ENCODE measurements at places on chromosomes 1 and 21. TPM values are rescaled to one million over a fixed set of nuclear protein-coding genes. Genes with fewer than 3 reads are reported as not detected.

GRCh38 chr21:37764691-37765090 lies 151.6 kb downstream of the KCNJ6 start:
- DNase-seq: no peak

GRCh38 chr1:44019466-44019948 lies 11.8 kb downstream of the SLC6A9 start:
- DNase-seq: no peak

Gene GCSAML
- not detected for total RNA-seq

- DNase-seq: no peak
Observed at GRCh38 chr1:212487286-212487685, 54.6 kb downstream of the NENF start.

Gene NBPF10
- total RNA-seq: 0.89 TPM

Gene SPATA1
- total RNA-seq: 1.5 TPM

GRCh38 chr1:53869454-53870117 lies 20.0 kb downstream of the YIPF1 start:
- DNase-seq: no peak

- DNase-seq: peak; percentile 57
Observed at GRCh38 chr21:46100426-46100825, 2.5 kb downstream of the COL6A2 start.

Gene YBEY
- 11.0 TPM for total RNA-seq

DNA sequence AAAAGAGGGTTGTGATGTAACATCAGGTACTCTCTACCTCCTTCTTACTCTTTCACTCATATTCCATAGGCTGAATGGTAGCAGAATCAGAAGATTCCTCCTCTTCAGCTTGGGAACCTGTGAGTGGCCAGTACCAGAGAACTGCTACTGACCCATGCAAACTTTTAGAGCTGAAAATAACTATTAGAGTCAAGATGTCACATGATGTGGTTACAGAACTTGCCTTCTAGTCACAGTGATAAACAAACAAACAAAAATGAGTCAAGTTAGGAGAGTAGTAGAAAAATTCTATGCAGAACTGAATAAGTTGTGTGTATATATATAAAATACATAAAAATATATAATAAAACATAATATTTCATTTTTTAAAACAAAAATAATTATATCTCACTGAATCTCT lies 47.6 kb upstream of the RGS1 start:
- DNase-seq: no peak

DNA sequence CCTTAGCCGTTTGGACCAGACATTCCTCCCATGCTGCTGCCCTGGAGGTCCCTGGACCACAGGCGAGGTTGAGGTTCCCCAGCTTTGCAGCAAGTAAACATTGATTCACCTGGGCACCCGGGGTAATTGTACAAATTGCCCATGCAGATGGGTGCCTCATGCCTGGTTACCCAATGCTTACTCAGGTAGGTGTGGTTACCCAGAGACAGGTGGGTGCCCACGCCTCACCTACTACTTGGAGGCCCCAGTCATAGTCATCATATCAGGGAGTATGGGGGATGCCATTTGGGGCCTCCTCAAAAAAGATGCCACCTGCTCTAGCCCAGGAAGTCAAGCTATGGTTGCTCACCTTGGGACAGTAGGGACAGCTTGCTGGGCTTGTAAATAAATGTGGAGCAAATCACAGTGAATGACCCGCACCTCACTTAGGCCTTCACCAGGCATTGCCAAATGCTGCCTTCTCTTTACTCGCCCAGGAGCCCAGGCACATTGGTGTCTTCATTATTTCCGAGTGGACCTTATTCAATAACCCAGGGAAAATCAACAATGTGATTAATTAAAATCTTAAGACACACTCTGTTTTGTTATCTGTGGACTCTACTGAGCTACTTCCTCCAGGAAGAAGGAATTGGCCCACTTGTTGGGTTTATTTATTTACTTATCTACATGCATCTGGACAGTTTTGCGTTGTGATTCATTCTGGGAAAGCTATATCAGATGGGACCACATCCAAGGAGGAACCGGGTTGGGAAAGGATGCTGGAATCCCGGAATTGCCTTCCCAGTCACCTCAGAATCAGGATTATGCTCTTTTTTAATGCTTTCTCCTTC lies 35.6 kb upstream of the GRHL3 start:
- no peak for DNase-seq

DNA sequence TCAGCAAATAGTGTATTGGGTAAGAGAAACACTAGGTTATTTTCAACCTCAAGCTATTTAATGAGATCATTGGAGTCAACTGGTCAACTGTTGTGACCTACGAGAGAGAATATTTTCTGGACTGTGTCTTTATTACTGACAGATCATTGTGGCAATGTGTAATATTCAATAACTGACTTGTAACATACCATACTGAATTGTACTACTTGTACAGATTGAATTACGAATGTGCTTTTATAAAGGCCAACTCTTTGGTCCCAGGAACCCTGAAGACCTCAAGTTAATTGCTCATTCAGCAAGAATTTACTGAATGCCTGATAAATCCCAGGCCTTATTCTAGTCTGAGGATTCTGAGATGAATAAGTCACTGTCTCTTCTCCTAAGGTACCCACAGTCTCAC lies 56.1 kb upstream of the CAMK1G start:
- no peak for DNase-seq

Gene SPRR1A
- total RNA-seq: not detected

- DNase-seq: peak; percentile 48
Observed at GRCh38 chr1:150237746-150238145, 1.8 kb upstream of the ANP32E start.

Gene TTC3
- total RNA-seq: 63.6 TPM

GRCh38 chr1:159881622-159882526 lies 18.1 kb downstream of the CFAP45 start:
- DNase-seq: peak; percentile 72

- no peak for DNase-seq
Observed at GRCh38 chr1:167522246-167522645, 3.9 kb upstream of the CD247 start.

Gene RTCA
- 30.7 TPM for total RNA-seq

DNA sequence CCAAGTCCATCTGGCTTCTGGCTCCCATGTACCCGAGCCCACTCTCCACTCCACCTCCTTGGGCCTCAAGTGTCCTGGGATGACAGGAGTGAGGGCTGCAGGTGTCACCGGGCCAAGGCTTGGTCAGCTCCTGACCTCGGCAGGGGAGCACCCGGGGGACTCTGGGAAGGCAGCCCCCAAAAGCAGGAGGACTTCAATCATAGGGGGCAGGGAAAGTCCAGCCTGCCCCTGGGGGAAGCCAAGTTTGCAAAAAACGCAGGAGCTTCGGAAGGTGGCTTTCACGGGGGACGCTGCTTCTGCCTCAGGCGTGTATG lies 56.8 kb downstream of the KCNAB2 start:
- no peak for DNase-seq
